ENCODE measurements at places on chromosomes 4 and X.

DNA sequence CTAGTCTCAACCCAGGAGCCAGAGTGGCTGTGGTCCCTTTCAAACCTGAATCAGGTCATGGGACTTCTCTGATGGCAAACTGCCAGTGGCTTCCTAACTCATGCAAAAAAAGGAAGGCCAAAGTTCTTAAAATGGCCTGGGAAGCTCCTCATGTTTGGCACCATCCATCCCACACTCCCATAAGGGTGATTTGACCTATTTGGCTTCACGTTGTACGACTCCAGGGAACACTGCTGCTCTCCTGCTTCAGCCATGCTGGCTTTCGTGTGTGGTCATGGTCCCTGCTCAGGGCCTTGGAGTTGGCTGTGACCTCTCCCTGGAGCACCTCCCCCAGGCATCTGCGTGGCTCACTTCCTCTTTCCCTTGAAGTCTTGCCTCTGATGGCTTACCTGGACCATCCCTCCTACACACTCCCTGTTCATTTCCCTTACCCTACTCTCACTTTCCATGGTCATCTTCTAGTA is 12.8 kb upstream of the TMSB4X start:
- no peak for DNase-seq

- DNase-seq = peak; percentile 29
These were observed 116.3 kb upstream of the NALF2 start for GRCh38 chrX:69387567-69388487.

DNA sequence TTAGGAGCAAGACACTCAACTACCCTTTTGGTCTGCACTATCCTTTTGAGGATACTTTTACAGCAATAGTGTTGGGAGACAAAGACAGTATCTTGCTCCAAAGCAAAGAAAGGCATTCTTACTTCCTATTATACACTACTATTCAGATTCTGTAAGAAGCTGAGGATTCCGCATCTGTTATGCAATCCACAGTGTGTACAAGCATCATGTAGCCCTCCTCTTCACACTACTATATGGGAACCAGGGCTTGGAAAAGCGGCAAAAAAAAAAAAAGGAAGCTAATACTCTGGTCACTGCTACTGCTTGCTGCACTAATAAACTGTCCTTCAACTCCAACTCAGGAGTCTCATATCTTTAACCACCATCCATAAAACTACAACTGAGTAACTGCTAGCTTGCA is 59.1 kb downstream of the FBXW7 start:
- no peak for DNase-seq

DNA sequence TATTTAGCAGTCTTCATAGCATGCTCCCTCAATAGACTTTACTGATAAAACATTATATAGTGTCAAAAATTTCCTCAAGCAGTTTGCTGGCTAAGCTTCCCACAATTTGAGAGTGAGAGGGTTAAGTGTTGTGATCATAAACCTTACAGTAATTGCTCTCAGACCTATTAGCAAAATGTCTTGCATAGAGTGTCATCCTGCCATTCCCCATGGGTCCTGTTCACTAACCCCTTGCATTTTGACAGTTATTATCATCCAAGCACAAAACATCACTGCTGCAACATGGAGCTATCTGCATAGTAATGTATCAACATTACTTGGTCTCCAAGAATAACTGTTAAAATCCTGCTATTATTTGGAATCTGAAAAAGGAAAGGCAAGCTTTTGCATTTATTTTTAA is 196.1 kb upstream of the GK2 start:
- DNase-seq = no peak

- no peak for DNase-seq
These were observed 8.2 kb upstream of the GPR78 start for GRCh38 chr4:8571702-8572685.

DNA sequence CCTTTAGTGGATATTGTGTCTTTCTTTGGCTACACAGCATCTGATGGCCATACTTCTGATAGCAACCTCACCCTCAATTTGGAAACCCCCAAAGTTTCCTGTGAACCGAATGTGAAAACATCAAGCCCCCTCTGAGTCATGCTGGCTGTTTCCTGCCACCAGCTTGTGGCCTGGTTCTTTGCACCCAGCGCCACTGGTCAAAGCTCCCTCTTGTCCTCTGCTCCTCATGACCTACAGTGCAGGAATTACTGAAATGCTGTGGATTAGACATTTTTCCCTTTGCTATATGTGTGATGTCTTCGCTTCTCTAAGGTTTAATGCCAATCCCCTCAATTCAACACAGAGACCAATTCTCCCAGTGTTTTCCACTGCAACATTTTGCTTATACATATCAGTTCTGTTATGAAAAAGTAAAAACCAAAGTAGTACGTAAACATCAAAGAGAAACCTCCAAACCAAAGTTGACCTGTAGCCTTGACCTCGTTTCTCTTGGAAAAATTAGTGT is 224.0 kb upstream of the TENM3 start:
- no peak for DNase-seq

DNA sequence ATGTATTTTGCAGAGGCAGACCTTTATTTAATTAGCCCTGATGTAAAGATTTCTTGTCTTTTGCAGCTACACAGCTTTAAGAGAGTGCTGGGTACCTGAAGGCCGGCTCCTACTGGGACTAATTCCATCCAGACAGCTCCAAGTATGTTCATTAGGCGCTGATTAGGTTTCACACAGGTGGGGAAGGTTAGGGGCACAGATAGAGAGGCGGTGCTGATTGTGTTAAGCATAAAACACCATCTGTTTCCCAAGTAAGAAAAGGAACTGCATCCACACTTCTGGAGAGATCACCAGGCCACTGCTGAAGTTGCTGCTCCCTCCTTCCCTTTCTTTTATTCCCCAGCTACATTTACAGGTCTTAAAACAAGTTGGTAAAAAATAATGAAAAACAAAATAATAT is 349.5 kb downstream of the ZIC3 start:
- DNase-seq = no peak

DNA sequence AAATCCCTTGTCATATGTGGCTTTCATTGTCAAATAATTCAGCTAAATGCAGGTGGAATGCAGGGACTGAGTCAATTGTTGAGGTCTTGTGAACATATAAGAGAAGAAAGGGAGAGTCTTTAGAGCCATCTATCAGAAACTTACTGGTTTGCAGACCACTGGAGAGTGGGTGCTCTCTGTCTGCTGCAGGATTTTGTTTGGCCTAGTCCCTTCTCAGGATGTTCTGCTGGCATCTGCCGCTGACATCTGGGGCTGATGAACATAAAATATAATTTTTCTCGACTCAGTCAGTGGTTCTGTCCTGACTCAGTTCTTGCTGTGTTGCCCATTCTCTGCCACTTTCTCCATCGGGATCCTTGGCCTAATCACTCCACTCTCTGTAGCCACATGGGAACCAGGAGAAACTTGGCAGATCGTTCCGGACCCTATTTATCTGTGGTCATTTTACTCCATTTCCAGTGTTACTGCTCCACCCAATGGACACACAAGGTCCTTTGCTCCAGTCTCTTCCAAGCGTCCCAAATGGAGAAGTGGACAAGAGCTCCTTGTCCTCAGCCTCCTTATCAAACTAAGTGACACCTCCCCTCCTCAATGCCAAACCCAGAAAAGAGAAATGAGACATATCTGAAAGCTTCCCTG is 436.2 kb downstream of the FAT4 start:
- no peak for DNase-seq

GRCh38 chr4:180057299-180057721 is 2185.9 kb upstream of the TENM3 start:
- no peak for DNase-seq

GRCh38 chrX:37476571-37477170 is 94.8 kb upstream of the LANCL3 start:
- no peak for DNase-seq

GRCh38 chrX:24023972-24024669 is 2.9 kb downstream of the KLHL15 start:
- DNase-seq = no peak

GRCh38 chr4:169885893-169886292 is 128.1 kb upstream of the HPF1 start:
- no peak for DNase-seq

DNA sequence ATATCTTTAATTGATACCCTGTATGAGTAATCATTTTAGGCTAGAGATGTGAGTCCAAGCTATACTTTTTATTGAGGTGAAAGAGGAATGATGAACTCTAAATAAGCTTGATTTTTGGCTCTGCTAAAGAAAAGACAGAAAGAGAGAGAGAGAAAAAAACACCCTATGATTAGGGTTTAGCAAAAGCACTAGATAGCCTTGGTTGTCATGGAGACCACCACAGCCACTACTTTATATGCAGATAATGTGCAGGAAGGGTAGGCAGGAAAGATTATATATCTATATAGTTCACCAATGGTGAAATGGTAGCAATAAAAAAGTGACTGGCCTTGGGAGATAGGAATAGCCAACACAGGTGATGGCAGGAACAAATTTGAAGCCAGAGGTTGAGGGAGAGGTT is 69.9 kb upstream of the CAMK2D start:
- no peak for DNase-seq

DNA sequence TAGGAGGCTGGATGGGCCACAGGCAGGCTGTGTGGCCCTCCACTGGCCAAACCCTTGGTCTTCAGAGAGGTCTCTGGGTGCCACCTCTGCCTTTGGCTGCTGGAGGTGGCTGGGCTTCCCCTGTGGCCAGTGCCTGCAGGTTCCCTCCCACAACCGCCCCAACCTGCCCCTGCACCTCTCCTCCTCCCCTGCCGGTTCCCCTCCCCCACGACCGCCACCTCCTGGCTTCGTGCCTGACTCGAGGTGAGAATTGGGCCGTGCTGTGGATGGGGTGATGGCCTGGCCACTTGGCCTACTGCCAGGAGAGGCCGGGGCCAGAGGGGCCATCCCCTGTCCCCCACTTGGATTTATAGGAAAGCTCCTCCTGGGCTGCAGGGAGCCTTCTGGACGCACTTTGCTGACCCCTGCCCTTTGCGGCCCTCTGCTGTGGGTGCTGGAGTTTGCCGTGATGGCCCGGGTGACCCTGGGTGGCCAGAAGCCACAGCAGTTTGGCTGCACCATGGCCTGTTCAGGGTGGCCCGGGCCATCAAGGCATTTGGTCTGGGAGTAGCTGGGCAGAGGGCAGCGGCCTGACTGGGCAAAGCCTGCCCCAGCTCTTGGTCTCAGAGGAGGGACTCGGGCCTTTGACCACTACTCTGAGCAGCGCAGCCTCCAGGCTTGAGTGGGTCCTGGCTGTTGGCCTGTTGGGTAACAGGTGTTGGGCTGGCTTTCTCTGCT is 3.8 kb downstream of the NAT8L start:
- DNase-seq = no peak

GRCh38 chrX:323721-324628 is 5.4 kb upstream of the GTPBP6 start:
- no peak for DNase-seq

- no peak for DNase-seq
These were observed 568.3 kb upstream of the SLIT2 start for GRCh38 chr4:19683426-19683825.

- DNase-seq = no peak
These were observed 1047.7 kb downstream of the STIM2 start for GRCh38 chr4:27908356-27908755.

GRCh38 chr4:133866328-133866699 is 335.3 kb downstream of the PABPC4L start:
- DNase-seq = no peak

DNA sequence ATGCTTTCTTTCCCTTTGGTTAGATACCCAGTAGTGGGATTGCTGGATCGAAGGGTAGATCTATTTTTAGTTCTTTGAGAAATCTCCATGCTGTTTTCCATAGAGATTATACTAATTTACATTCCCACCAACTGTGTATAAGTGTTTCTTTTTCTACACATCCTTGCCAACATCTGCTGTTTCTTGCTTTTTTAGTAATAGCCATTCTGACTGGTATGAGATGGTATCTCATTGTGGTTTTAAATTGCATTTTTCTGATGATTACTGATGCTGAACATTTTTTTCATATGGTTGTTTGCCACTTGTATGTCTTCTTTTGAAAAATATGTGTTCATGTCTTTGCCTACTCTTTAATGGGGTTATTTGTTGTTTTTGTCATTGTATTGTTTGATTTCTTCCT is 6.6 kb upstream of the AGA start:
- DNase-seq = no peak

GRCh38 chr4:71593311-71593710 is 190.6 kb downstream of the GC start:
- no peak for DNase-seq

DNA sequence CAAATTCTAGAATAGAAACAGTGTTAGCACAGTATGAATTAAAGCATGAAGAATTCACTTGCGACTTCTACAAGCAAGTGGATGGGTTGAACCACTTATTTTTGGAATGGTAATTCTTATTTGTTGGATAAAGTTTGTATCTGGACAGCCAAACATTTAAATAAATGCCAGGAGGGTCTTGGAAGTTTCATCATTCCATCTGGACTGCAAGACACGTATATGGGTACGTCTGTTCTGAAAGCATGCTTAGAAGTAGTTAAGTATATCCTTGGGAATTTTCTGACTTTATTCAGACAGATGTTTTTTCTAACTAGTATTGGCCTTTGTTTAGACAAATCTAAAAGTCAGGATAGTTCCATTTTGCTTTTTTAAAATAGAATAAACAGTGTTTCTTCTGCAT is 77.5 kb upstream of the CASK start:
- no peak for DNase-seq

DNA sequence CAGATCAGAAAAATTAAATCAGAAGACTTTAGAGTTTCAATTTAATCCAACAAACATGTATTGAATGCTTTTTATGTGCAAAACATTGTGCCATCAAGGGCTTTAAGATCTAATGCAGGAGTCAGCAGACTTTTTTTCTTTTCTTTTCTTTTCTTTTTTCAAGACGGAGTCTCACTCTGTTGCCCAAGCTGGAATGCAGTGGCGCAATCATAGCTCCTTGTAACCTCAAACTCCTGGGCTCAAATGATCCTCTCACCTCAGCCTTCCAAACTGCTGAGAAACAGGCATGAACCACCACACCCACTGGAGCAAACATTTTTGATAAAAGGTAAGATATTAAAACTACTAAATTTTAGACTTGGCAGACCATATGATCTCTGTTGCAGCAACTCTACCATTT is 24.6 kb upstream of the LRBA start:
- no peak for DNase-seq

DNA sequence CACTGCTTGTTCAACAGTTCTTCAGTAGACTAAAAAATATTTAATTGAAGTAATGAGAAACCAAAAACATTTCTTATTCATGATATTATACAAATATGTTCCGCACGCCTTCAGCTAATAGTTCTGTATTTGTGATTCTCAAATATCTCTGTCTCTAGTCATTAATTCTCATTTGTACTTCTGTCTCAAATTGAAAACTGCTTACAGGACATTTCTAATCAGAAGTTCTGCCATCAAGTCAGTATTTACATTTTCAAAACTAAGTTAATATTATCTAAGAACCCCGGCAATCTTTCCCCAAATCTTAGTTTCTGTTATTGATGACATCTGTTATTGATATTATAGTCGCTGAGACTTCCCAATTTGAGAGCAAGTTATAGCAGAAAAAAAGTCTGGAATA is 78.6 kb upstream of the PGRMC2 start:
- DNase-seq = no peak

Data from germinal center (tissue), 1 donor.